ENCODE measurements at places on chromosomes 5 and 9. TPM values are rescaled to one million over a fixed set of nuclear protein-coding genes. Genes with fewer than 3 reads are reported as not detected.

Gene FOXD4L3
- total RNA-seq = not detected

Gene NANS
- total RNA-seq = 64.0 TPM

Gene C5
- 0.15 TPM for total RNA-seq

Gene PCDHGA9
- 1.1 TPM for total RNA-seq

Gene DDX4
- total RNA-seq = not detected

Gene TUSC1
- total RNA-seq = 4.3 TPM

Gene ZNF462
- 163 TPM for total RNA-seq

Gene OMD
- not detected for total RNA-seq

Gene RORB
- 6.5 TPM for total RNA-seq

Gene EPB41L4A
- 4.6 TPM for total RNA-seq

Gene HSPA9
- total RNA-seq = 395 TPM

Gene CCDC180
- 8.2 TPM for total RNA-seq

DNA sequence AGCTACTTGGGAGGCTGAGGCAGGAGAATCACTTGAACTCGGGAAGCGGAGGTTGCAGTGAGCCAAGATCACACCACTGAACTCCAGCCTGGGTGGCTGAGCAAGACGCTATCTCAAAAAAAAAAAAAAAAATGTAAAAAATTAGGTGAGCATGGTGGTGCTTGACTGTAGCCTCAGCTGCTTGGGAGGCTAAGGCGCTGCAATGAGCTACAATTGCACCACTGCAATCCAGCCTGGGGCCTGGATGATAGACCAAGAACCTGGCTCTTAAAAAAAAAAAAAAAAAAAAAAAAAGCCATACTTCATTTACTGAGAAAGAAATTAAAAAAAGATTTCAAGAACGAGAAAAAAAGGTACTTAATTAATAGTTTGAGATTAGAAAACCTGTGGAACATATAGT lies 62.1 kb downstream of the SVEP1 start:
- no peak overlapping the region for H3K4me3 ChIP-seq
- H3K27me3 ChIP-seq = no peaks in the 10 kb centered on the region
- H3K36me3 ChIP-seq = no peaks in the 10 kb centered on the region

DNA sequence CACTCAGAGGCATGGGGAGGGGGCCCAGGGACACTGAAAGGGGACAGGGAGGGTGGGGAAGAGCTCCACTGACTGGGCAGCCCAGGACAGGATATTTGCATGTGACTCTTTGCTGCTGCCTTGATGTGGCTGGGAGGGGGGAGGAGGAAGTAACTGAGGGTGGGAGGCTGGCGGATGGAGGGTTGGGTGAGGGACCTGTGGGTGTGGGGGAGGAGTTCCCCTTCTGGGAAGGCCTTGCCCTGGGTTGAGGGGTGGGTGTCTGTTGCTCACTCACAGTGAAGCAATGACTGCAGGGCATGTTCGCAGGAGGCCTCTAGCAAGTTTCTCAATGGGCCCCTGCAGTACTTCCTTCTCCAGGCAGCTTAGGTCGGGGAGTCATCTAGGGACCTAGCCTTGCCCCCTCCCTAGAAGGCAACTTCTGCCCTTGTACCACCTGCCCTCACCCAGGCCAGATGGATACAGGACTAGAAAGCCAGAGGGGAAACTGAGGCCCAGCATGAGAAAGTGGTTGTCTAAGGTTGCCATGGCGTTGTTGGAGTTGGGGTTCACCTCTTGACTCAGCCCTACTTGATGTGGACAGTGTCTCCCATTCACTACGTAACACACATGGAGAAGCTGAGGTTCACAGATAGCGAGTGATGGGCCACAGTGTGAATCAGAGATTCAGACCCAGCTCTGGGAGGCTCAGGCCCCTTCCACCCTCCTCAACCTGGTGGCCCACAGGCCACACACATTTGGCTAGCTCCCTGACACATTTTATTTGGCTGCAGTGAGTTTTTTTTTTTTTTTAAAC lies 3.0 kb downstream of the GRK6 start:
- H3K27me3 ChIP-seq = no peaks in the 10 kb centered on the region
- no peak for DNase-seq
- no peak overlapping the region for H3K4me3 ChIP-seq
- no peak overlapping the region for H3K27ac ChIP-seq

DNA sequence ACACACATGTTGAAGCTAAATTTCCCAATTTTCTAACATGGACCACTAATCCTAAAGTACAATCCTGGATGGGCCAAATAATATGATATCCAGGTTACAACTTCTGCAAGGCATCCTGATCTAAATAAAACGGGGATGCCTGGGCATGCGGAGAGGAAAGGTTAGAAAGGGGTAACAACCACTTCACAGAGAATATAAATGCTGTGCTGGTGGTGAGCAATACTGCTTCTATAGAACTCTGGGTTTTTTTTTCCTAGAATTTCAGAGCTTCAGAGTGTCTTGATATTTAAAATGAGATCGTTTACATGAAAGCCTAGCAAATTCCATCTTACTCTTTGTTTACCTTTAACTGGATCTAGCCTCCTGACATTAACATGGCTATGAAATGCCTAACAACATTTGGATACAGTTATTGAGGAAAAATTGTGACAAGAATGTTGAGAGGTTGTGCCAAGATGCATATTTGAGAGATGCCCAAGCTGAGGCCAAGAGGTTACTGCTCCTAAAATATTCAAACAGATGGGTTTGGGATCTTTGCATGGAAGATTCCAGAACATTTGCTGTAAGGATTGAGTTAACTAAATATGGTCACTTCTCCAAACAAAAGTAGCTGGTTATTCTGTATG lies 22.4 kb downstream of the TNFAIP8 start:
- no peak overlapping the region for H3K4me3 ChIP-seq
- H3K36me3 ChIP-seq = no peaks in the 10 kb centered on the region
- H3K4me1 ChIP-seq = no peaks in the 10 kb centered on the region
- no peaks in the 10 kb centered on the region for H3K27me3 ChIP-seq
- H3K27ac ChIP-seq = no peak overlapping the region
- peak; percentile 20 for DNase-seq

DNA sequence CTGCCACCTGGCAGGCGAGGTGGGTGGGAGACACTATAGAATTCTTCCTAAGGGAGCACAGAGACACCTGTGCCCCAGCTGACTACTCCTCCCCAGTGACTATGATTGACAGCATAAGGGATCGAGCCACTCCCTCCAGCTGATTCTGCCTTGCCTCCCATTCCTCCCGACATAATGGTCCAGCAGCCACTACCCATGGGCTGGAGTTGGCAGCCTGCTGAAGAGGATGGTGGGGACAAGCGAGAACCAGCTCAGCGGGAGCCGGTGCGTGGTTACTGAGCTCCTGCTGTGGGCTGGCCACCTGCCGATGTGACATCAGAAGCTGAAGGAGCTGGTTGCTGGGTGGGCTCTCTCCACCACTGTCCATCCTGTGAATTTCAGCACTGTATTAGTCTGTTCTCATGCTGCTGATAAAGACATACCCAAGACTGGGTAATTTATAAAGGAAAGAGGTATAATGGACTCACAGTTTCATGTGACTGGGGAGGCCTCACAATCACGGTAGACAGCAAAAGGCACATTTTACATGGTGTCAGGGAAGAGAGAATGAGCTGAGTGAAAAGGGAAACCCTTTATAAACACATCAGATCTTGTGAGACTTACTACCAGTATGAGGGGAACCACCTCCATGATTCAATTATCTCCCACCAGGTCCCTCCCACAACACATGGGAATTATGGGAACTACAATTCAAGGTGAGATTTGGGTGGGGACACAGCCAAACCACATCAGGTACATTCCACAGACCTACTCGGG lies 12.1 kb upstream of the NCS1 start:
- DNase-seq = no peak
- no peaks in the 10 kb centered on the region for H3K27me3 ChIP-seq
- no peak overlapping the region for H3K4me3 ChIP-seq
- H3K4me1 ChIP-seq = no peaks in the 10 kb centered on the region
- no peaks in the 10 kb centered on the region for H3K36me3 ChIP-seq
- H3K27ac ChIP-seq = no peak overlapping the region

DNA sequence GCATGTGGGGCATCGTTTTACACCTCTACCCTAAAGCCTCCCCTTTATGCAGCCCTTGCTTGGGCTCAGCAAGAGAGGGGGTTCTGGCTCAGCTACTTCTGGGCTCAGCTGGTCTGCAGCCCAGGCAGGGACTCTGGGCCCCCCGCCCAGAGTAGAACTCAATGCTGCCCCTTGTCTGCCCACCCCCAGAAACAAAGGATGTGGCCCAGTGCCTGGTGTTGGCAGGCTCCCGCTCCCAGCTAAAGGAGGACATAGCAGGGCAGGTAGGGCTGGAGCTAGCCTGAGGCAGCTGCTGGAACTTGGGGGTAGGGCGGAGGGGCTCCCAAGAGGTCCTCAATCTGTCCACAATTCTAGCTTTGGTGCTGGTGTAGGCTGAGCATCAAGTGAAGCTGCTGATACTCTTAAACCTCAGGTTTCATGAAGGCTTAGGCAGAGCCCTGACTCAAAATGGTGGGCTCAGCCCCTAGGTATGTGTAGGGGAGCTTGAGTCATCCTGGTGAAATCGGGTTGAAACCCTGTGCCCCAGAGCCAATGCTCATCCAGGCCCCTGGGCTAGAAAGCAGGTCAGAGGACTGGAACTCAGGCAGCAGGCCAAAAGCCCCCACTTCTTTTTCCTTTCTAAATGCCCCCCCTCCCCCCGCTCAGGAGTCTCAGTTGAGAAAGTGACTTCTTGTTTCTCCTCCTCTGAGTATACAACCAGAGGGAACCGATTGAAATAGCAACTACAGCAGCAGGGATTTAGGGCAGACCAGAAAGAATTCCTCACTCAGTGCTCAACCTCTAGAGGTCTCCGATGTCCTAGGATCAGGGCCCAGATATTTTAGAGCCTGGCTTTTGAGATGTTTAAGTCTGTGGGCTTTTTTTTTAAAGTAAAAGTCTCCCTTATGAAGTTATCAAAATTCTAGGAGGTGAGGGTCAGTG lies 11.4 kb downstream of the PSD2 start:
- H3K27ac ChIP-seq = no peak overlapping the region
- no peak overlapping the region for H3K4me3 ChIP-seq
- H3K36me3 ChIP-seq = no peaks in the 10 kb centered on the region
- no peak for DNase-seq
- H3K27me3 ChIP-seq = peaks cover 2% of the 10 kb centered on the region

DNA sequence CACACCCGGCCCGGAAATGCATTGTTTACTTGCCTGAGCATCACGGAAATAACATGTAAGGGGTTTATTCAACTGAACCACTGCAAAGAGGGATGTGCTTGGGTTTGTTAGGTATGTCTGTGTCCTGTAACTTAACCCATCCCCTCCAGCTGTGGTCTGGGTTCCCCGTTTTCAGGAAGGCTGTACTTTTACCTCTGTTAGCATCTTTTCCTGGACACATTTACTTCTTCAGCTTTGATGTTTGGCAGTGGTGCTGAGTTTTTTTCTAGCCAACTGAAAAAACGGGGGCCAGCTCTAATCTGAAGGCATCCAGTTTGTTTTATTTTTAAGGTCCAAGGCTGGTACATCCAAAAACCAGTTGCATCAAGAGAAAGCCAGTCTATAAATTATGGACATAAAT lies 561.8 kb downstream of the BNC2 start:
- no peaks in the 10 kb centered on the region for H3K27me3 ChIP-seq
- no peaks in the 10 kb centered on the region for H3K36me3 ChIP-seq
- H3K4me3 ChIP-seq = no peak overlapping the region
- no peak overlapping the region for H3K27ac ChIP-seq

- H3K4me3 ChIP-seq = no peak overlapping the region
- H3K36me3 ChIP-seq = no peaks in the 10 kb centered on the region
- 0 out of 2 replicates have a peak overlapping the region, but pooled peaks have one; percentile 11 for H3K27ac ChIP-seq
- DNase-seq = no peak
Observed at GRCh38 chr5:160082614-160083500, 36.4 kb downstream of the PWWP2A start.

GRCh38 chr9:135018306-135018915 lies 69.1 kb upstream of the OLFM1 start:
- no peak overlapping the region for H3K27ac ChIP-seq
- DNase-seq = no peak
- H3K27me3 ChIP-seq = no peaks in the 10 kb centered on the region

GRCh38 chr5:34016750-34017149 lies 8.9 kb upstream of the AMACR start:
- DNase-seq = no peak
- no peaks in the 10 kb centered on the region for H3K36me3 ChIP-seq
- no peak overlapping the region for H3K4me3 ChIP-seq
- H3K27ac ChIP-seq = no peak overlapping the region
- H3K27me3 ChIP-seq = no peaks in the 10 kb centered on the region

- H3K27me3 ChIP-seq = no peaks in the 10 kb centered on the region
- DNase-seq = no peak
- H3K4me3 ChIP-seq = no peak overlapping the region
- H3K36me3 ChIP-seq = no peaks in the 10 kb centered on the region
- H3K27ac ChIP-seq = no peak overlapping the region
Observed at GRCh38 chr9:109186857-109187520, 19.9 kb upstream of the FRRS1L start.

DNA sequence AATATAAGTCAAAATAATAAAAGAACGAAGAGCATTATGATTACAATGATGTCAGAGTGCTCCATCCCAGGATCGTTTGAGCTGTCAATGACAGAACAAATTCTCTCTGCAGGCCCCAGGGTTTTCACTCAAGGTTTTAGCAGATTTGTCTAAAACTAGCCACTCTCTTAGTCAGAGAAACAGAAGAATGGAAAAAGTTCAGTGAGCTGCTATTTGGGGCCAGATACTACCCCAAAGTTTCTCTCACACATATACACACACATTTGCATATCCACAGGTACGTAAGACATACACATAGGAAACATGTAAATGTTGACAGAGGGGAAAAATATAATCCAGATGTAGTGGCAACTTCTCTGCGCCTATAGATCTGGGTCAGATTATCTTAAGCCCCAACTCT lies 76.3 kb upstream of the SEMA6A start:
- peaks cover 1% of the 10 kb centered on the region for H3K4me1 ChIP-seq
- no peak for DNase-seq
- no peak overlapping the region for H3K27ac ChIP-seq
- H3K27me3 ChIP-seq = no peaks in the 10 kb centered on the region
- H3K36me3 ChIP-seq = no peaks in the 10 kb centered on the region

DNA sequence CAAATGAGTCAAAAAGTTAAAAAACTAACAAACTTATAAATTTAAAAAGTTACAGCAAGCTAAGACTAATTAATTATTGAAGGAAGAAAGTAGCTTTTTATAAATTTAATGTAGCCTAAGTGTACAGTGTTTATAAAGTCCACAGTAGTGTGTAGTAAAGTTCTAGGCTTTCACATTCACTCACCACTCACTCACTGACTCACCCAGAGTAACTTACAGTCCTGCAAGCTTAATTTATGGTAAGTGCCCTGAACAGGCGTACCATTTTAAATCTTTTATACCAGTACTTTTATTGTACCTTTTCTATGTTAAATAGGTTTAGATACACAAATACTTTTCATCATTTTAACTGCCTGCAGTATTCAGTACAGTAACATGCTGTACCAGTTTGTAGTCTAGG lies 80.0 kb upstream of the C9orf72 start:
- no peaks in the 10 kb centered on the region for H3K4me1 ChIP-seq
- no peak overlapping the region for H3K27ac ChIP-seq
- no peak overlapping the region for H3K4me3 ChIP-seq
- no peak for DNase-seq
- H3K27me3 ChIP-seq = no peaks in the 10 kb centered on the region
- no peaks in the 10 kb centered on the region for H3K36me3 ChIP-seq
